ENCODE measurements at places on chromosomes 16 and 17.
A peak's percentile ranks its signal among the peaks of the same experiment; 100 is the strongest.

GRCh38 chr17:56185491-56186221 is 32.4 kb downstream of the ANKFN1 start:
- DNase-seq: peak; percentile 20

DNA sequence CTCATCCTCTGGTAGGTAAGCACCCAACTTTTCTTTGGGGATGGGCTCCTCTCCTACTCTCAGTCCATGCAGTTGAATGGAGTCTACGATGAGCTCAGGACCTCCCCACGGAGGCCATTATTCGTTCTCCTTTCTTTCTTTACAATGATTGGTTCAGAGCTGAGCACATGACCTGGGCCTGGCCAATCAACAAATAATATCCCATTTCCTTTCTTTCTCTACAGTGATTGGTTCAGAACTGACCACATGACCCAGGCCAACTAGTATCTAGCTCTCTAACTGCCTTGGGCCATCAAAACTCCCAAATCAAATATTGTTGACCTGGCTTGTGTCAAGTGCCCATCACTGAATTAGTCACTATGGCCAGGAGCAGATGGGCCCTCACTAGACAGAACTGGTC is 129.2 kb downstream of the USP31 start:
- no peak for DNase-seq

DNA sequence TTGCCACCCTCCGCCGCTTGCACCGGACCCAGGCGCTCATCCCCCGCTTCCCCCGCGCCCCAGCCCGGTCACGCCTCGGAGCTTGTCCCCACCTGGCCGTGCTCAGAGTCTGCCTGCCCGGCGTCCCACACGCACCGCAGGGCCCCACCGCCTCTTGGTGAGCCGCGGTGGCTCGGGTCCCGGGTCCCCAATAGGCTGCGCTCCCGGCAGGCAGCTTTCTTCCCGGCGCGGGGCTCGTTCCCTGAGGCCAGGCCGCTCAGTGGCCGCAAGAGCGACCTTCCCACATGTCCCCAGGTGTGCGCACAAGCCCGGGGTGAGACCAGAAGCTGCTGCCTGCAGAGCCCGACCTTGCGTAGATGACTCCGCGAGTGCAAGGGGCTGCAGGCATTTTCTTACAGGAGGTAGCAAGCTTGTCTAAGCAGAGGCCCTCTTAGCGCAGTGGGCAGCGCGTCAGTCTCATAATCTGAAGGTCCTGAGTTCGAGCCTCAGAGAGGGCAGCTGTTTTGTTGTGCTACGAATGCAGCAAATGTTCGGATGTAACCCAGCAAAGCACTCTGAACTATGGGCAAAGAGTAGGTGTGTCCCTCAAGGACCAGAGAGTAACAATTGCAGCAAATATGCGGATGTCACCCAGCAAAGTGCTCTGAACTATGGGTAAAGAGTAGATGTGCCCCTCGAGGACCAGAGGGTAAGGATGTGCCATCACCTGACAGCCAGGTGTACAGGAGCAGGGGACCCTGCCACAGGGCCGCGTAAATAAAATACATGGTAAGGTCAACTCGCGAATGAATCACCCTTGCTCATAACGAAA is 15.6 kb downstream of the TLE7 start:
- DNase-seq: no peak

GRCh38 chr16:79121906-79122305 is 478.6 kb downstream of the MAF start:
- no peak for DNase-seq

- no peak for DNase-seq
These were observed 17.7 kb downstream of the VASN start for GRCh38 chr16:4389051-4389955.

DNA sequence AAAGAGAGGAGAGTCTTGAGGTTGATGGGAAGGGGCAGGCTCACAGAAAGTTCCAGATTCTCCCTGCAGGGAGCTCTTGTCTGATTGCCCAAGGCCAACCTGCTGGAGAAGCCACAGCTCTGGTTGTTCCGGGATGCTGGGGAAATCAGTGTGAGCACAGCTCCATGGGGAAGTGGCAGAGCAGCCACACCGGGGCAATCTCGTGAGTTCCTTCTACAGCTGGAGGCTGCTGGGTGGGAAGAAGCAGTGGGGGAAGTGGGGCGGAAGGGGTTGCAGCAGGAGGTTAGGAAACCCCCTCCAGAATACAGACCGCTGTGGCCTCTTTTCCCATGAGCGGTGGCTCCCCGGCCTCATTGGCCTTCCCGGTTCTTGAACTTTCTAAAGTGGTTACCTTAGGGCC is 34.0 kb downstream of the KIAA0513 start:
- DNase-seq: no peak

DNA sequence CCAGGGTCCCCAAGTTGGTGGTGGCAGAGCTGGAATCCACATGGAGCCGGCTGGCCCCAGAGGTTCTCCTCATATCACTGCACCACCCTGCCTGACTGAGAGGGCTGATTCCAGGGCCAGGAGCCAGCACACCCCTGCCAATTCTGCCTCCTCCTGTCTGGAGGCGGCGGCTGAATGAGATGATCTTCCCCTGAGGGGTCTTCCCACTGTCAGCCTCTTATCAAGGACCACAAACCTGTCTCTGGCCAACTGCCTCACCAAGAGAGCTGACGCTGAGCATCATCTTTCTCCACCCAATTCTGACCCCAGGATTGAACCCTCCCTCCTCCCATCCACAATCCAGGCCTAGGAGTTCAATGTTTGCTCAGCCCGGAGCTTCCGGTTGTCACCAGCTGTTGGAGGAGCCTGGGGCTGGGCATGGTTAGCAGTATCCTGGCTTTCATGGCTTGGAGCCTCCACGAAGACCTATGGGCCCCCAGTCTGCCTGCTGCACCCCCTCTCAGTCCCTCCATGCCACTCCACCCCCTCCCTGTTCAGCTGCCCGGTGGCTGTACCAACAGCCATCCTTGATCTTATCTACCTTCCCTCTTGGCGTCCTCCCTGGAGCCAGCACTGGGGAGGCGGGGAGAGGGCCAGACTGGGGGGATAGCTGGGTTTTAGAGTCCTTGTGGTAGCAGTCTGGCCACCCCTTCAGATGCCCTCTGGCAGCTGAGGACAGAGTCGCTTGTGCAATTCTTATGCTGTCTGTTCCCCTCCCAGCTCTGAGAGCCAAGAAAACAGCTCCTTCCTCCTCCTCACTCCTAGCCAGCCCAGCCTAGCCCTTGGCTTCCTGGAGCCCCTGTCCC is 25.6 kb downstream of the ABCC3 start:
- DNase-seq: no peak

DNA sequence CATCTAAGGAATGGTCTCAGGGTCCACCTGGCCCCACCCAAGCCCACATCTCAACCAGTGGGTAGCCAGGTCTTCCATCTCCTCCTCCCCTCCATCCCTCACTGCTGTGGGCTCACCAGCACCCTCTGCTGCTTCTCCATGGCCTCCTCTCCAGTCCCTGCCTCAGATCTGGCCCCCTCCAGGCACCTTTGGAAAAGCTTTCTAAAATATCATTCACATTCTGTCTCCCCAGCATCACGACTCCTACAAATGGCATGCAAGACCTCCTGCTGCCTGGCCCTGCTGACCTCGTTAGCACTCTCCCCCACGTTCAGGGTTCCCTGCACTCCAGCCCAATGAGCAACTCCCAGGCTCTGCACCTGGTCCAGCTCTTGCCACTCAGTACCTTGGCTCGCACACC is 13.7 kb downstream of the GLP2R start:
- DNase-seq: peak; percentile 40

Measured in urothelium cell line (cell line).